ENCODE measurements at places on chromosomes 7 and 10.
A peak's percentile ranks its signal among the peaks of the same experiment; 100 is the strongest.

DNA sequence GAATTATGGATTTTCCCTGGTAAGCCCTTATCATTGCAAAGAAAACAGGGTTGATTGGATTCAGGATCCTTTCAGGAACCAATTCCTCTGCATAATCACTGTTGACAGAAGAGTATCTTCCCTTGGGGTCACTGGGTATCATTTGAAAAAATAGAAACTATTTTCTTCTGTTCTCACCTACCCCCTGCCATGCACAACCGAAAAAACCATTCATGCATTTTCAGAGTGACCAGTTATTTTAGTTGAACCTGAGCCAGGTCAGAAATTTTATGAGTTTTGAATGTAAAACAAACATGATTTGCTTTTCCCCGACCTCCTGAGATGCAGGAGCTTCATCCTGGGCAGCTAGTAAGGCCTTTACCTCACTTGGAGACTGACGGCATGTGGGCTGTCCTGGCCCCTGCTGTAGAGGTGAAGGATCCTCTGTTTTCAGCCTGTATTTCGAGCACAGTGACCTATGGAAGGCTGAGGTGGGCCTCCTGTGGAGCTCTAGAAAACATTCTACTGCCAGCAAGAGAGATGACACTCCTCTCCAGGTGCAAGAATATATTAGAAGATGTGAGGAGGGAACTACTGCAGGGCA lies 30.1 kb downstream of the TMEM178B start:
- DNase-seq: no peak

- DNase-seq: no peak
Observed at GRCh38 chr7:111685349-111685748, 123.1 kb upstream of the IMMP2L start.

DNA sequence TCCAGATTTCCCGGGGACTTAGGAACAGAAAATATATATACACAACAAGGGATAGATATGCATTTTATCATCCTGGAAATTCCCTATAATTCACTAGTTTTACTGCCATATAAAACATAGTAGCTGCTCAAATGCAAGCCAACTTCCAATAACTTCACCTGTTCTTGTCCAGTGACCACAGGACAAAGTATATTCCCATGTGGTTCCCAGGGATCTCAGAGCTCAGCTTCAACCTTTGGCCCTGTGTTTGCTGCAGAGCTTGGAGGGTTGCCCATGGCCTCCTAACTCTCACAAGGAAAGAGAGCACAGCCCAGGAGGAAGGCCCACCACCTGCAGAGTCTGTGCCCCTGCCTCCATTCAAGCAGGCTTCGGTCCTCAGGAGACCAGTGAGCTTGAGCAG lies 4.5 kb upstream of the DRGX start:
- DNase-seq: no peak

- DNase-seq: no peak
Observed at GRCh38 chr10:58952162-58952601, 224.3 kb upstream of the PHYHIPL start.

GRCh38 chr7:91280604-91281003 lies 16.4 kb downstream of the FZD1 start:
- no peak for DNase-seq

DNA sequence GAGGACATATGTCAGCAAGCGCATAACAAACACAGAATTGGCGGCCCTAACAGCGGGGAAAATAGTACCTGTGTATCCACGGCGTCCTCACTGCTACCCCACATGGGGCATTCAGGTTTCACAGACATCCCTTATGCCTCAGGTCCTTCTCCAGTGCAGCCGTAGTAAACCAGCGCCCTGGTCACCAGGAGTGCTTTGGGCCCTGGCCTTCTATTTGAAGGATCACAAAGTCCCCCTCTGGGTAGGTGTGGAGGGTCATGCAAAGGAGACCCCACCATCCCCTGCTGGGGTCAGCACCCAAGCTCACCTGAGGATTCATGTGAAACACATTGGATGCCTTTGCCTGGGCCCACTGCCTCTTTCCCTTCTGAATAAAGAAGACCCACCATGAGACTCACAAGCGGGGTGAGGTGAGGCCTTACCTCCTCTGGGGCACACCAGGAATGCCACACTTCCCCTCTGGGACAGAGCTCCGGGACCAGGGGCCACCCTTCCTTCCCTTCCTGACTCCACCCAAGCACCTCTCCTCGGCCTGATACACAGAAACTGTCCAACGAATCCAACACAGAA lies 18.8 kb downstream of the CLRN3 start:
- DNase-seq: no peak

DNA sequence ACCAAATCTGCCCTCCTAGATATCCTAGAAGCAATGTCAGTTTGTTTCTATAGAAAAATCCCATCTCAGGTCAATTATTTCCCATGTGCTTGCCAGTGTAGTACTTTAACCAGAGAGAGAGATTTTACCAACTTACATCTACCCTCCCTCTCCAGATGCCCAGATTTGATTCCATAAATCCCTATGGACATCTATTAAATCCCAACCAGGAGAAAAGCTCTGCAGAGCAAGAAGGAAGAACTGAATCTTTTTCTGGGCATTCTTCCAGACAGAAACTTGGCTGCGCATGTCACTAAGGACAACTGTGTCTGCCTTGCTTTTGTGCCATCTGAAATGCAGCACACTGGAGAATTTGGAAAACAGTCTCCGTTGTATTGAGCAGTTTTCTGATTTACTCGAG lies 597.6 kb downstream of the SORCS1 start:
- no peak for DNase-seq

GRCh38 chr7:151795168-151795811 lies 81.6 kb downstream of the PRKAG2 start:
- DNase-seq: no peak

DNA sequence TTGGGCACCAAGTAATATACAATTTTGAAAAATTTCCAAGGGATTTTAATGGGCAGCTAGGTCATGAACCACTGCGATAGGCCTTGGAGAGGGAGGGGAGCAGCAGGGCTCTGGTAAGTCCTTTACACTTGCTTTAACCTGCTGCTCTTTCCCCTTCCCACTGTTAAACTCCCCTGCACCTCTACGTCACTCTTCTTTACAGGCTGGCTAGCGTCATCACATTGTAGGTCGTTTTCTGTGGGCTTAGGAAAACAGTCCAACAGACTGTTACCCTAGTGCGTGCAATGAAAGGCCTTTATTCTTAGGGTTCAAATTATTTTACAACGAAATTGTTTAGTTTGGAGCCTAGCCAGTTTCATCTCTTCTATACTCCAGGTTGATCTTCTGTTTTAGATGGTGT lies 235.7 kb downstream of the AUTS2 start:
- no peak for DNase-seq

- DNase-seq: peak; percentile 17
Observed at GRCh38 chr10:85642421-85643170, 724.0 kb downstream of the GRID1 start.

DNA sequence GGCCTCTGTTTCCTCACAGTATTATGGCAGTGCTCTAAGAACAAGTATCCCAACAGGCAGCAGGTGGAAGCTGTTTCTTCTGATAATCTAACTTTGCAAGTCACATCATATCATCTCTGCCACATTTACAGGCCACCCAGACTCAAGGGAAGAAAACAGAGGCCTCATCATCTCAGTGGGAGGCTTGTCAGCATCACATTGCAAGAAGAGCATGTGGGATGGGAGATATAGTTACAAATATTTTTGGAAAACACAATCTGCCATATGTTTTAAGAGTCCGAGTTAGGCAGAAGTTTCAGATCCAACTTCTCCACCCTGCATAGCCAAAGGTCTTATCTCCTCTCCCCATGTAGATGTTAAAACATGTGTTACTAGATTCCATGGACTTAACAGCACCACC lies 130.4 kb upstream of the PDE1C start:
- DNase-seq: no peak

DNA sequence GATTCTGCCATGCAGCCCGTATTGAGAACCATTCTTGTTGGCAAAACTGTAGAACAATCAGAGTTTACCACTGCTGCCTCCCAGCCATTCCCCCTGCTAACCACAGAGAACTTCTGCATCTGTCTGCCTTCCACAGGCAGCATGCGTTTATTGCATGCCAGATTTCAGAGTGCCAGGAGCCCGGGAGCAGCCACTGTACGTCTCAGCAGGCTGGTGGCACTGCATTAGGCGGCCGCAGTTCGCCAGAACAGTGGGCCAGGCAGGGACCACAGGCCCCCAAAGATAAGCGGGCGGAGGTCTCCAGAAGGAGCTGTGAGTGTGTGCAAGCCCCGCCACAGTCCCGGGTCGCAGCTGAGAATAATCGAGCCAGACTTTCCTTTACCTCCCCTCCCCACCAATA lies 31.8 kb downstream of the ZNF467 start:
- no peak for DNase-seq

DNA sequence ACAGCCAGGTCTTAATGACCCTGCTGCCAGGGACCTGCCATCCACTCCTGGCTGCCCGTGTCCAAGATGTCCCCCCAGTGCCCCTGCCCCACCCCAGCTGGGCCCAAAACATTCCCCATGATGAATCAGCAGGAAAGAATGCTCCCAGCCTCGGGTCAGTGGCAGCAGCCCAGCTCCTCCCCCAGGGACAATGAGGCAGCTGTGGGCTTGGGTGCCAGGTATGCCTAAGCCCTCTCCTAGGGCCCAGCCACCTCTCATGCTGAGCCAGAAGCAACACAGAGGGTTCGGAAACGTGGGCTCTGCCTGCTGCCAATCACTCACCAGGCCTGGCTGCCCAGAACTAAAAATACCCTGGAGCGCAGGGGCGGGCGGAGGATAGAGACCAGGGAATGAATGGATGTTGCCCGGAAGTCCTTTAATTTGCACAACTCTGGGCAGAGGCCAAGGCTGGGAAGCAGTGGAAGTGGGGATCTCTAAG lies 1.5 kb upstream of the LOXL4 start:
- no peak for DNase-seq

GRCh38 chr7:66634816-66635215 lies 6.1 kb downstream of the KCTD7 start:
- DNase-seq: no peak

DNA sequence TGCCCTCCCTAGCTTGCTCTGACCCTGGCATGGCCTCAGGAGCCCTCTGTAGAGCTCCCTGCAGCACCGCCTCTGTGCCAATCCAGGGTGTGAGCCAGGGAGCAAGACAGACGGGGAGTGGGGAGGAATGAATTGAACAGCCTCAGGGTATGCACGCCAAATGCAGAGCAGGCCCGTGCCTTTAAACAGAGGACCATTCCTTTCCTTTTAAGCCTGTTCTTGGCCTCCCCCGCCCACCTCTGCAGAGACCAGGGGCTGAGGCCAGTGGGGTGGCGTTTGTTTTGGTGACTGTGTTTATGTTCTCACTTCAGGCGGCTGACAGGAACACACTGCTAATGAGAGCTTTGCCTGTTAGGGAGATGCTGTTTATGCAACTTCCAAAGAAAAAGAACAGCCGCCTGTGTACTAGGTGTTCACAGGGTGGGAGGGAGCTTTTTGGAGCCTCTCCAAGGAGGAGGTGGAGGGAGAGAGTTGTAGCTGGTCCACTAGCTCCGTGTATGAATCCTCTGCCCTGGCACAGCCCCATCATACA lies 528.1 kb upstream of the DPP6 start:
- DNase-seq: no peak

GRCh38 chr10:3040069-3040468 lies 27.3 kb upstream of the PFKP start:
- DNase-seq: no peak

GRCh38 chr7:49295146-49295545 lies 370.8 kb downstream of the CDC14C start:
- no peak for DNase-seq

GRCh38 chr7:140261522-140261921 lies 84.7 kb upstream of the KDM7A start:
- no peak for DNase-seq

GRCh38 chr10:125602825-125603224 lies 80.1 kb downstream of the TEX36 start:
- DNase-seq: no peak

- no peak for DNase-seq
Observed at GRCh38 chr10:70832852-70833528, 17.2 kb downstream of the SGPL1 start.

- no peak for DNase-seq
Observed at GRCh38 chr10:108230478-108231170, 1066.1 kb upstream of the SORCS1 start.

DNA sequence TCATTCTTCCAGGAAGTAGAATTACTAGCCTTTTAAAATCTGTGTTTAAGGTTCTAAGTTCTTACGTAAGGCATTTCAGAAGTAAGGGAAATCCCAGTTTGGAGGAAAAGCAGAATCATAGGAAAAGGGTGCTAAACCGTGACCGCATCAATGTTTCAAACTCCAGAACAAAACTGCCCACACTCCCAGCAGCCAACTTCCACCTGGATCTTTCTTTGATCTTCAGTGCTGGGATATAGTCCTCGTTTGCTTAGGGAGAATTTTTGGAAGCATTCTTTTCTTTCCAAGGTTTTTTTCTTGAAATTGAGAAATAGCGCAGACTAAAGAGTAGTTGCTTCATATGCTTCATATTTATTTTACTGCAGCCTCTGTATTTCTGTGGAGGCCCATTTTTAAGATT lies 8.9 kb downstream of the PROSER2 start:
- DNase-seq: no peak

GRCh38 chr7:100563809-100564400 lies 9.8 kb downstream of the SAP25 start:
- DNase-seq: no peak

- no peak for DNase-seq
Observed at GRCh38 chr10:65950075-65950474, 975.8 kb upstream of the LRRTM3 start.

- no peak for DNase-seq
Observed at GRCh38 chr7:154693661-154694060, 309.3 kb downstream of the PAXIP1 start.

- DNase-seq: no peak
Observed at GRCh38 chr10:5779730-5780129, 33.5 kb downstream of the GDI2 start.

DNA sequence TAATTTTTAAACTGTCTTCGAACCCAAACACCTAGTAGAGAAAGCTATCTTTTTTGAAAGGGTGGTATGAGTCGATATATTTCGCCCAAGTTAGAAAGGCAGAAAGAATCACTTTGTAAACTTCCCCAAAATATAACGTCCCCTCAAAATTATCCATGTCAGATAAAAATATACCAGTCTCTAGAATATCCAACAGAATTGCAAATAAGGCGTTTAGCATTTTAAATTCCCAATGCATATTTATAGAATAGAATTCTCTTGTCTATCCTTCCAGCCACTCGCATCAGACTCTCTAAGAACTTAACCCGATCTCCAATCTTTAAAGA lies 2.1 kb downstream of the CTBP2 start:
- no peak for DNase-seq

DNA sequence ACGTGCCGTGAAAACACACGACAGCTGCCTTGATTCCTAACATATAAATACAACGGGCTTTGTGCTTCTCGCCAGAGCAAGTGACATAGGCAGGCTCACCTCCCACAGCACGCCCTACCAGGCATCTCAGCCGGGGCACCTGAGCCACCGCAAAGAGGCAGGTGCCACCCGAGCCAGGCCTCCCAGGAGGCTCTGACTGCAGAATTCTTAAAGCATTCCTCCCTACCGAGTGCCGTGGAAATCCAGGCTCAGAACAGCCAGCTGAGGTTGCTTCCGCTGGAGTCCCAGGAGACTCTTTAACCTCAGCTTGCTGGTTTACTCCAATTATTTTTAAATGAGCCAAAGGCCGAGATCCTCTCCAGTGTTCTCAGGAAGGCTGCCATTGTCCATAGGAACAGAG lies 206.5 kb downstream of the USP6NL start:
- DNase-seq: peak; percentile 55

- DNase-seq: no peak
Observed at GRCh38 chr10:46522295-46523118, 34.0 kb downstream of the GPRIN2 start.

- no peak for DNase-seq
Observed at GRCh38 chr7:4274286-4274685, 407.8 kb upstream of the FOXK1 start.

- no peak for DNase-seq
Observed at GRCh38 chr10:26987851-26988250, 112.4 kb downstream of the ANKRD26 start.

- no peak for DNase-seq
Observed at GRCh38 chr7:65846008-65846570, 26.8 kb upstream of the VKORC1L1 start.

Data from NCI-H187 (cell line).